ENCODE measurements at places on chromosomes 12 and 14. TPM values are rescaled to one million over a fixed set of nuclear protein-coding genes. Genes with fewer than 3 reads are reported as not detected.
A peak's percentile ranks its signal among the peaks of the same experiment; 100 is the strongest.

- H3K36me3 ChIP-seq = peaks cover 5% of the 10 kb centered on the region
- H3K4me1 ChIP-seq = peaks cover 15% of the 10 kb centered on the region
- no peak overlapping the region for H3K27ac ChIP-seq
- no peaks in the 10 kb centered on the region for H3K27me3 ChIP-seq
- no peak overlapping the region for H3K4me3 ChIP-seq
These were observed 41.2 kb downstream of the SLC39A9 start for GRCh38 chr14:69439521-69440270.

GRCh38 chr12:19465711-19466110 lies 26.4 kb downstream of the AEBP2 start:
- H3K36me3 ChIP-seq = peaks cover 19% of the 10 kb centered on the region
- H3K4me3 ChIP-seq = no peak overlapping the region
- peaks cover 20% of the 10 kb centered on the region for H3K4me1 ChIP-seq
- H3K27ac ChIP-seq = no peak overlapping the region

GRCh38 chr12:121860257-121860656 lies 1.6 kb upstream of the HPD start:
- no peaks in the 10 kb centered on the region for H3K27me3 ChIP-seq
- H3K27ac ChIP-seq = no peak overlapping the region
- H3K36me3 ChIP-seq = no peaks in the 10 kb centered on the region
- H3K4me3 ChIP-seq = no peak overlapping the region

CD27 gene
- 2.1 TPM for total RNA-seq

- no peak overlapping the region for H3K4me3 ChIP-seq
- no peak for DNase-seq
- H3K27me3 ChIP-seq = no peaks in the 10 kb centered on the region
- no peaks in the 10 kb centered on the region for H3K36me3 ChIP-seq
- no peak overlapping the region for H3K27ac ChIP-seq
- peaks cover 3% of the 10 kb centered on the region for H3K4me1 ChIP-seq
These were observed 87.2 kb upstream of the FGD4 start for GRCh38 chr12:32312049-32312670.

DNA sequence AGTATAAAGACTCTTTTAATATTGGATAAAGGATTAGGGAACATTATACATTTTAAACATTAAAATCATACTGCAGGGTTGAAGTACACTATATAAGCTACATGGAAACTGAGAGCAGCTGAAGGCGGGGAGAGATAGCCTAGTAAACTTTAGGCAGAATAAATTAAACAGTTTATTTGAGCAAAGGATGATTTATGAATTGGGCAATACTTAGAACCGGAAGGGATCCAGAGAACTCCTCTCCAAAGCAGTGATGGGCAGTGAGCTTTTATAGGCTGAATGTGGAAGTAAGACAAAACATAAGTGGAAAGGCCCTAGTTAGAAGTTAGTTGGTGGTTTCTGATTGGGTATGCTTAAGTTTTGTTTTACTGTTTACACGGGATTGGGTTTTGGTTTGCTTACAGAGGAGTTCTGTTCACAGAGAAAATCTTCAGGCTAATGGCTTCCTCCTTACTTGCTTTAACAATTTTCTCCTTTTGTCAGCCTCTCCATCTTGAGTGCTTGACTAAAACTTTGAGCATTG lies 18.9 kb downstream of the LEMD3 start:
- H3K36me3 ChIP-seq = no peaks in the 10 kb centered on the region
- peaks cover 45% of the 10 kb centered on the region for H3K4me1 ChIP-seq
- no peaks in the 10 kb centered on the region for H3K27me3 ChIP-seq
- H3K27ac ChIP-seq = peak overlapping the region; percentile 23
- H3K4me3 ChIP-seq = no peak overlapping the region

DNA sequence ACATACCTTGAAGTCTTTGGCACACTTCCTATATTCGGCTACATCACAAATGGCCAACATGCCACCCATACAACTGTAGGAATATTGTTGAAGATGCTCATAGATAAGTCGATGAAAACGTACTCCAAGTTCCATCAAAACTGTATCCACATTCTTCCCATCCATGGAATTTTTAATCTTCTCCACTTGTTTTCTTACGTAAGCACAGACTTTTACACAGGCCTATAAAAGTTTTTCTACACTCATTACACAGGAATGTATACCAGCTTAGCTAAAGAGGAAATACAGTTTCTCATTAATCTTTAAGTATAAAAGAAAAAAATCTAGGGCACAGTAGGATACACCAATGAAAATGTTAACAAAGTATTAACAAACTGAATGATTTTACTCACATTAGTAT lies 59.1 kb downstream of the EXOC5 start:
- H3K4me3 ChIP-seq = no peak overlapping the region
- no peak overlapping the region for H3K27ac ChIP-seq
- H3K4me1 ChIP-seq = no peaks in the 10 kb centered on the region
- DNase-seq = no peak
- H3K36me3 ChIP-seq = peaks cover 21% of the 10 kb centered on the region
- no peaks in the 10 kb centered on the region for H3K27me3 ChIP-seq

DNA sequence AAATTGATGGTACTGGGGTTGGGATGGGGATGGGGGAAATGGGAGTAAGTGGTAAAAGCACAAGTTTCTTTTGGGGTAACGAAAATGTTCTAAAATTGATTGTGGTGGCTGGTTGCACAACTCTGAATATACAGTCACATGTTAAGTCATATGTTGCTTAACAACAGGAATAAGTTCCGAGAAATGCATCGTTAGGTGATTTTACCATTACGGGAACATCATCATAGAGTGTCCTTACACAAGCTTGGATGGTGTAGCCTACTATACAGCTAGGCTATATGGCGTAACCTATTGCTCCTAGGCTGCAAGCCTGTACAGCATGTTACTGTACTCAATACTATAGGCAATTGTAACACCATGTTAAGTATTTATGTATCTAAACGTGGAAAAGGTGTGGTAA lies 31.0 kb downstream of the ITGA7 start:
- no peak for DNase-seq
- H3K27me3 ChIP-seq = peaks cover 29% of the 10 kb centered on the region
- H3K27ac ChIP-seq = no peak overlapping the region
- no peak overlapping the region for H3K4me3 ChIP-seq
- H3K4me1 ChIP-seq = peaks cover 10% of the 10 kb centered on the region
- H3K36me3 ChIP-seq = no peaks in the 10 kb centered on the region

RGS6 gene
- total RNA-seq = not detected
